ENCODE measurements at places on chromosomes 6 and 20. TPM values are rescaled to one million over a fixed set of nuclear protein-coding genes. Genes with fewer than 3 reads are reported as not detected.

- no peak within 1 kb of the TSS for H3K27ac ChIP-seq
- H3K36me3 ChIP-seq = no peaks in the 10 kb centered on the region
- peaks cover 13% of the 10 kb centered on the region for H3K27me3 ChIP-seq
- peak within 1 kb of the TSS; percentile 39 for H3K4me3 ChIP-seq
These were observed at the start of gene DLGAP4 for GRCh38 chr20:36305602-36306551. Gene DLGAP4, plus strand, starts transcription at chr20:36306339. Its CDS starts 125,379 bp downstream, at chr20:36431718.

The PPDPF gene
- 242 TPM for total RNA-seq

The TRERF1 gene
- 34.1 TPM for total RNA-seq

DNA sequence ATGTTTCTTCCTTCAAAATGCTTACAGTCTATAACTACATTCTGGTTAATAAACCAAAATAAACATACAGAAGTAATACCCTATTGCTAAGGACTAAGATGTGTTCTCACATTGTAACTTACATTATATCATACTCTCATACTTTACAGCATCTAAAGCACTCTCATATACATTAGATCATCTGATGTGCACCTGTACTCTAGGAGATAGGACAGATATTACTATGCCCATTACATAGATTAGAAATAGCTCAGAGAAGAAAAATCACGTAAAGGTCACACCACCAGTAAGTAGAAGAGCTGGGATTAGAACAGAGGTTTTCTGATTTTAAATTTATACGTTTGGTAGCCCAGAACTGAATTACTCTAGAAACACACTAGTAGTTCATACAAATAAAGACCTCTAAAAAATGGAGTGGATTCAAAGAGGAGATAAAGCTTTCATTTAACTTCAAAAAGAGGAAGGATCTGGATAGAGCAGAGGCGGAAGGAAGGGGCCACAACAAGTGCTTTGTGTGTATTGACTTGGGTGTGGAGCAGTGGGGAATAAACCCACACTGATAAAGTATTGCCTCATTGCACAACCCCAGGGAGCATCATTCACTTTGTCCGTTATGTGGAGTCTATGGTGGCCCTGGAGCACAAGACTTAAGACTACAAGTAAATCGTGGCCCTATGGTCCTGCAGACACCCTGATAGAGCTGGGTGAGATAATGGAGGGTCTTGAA lies 30.9 kb downstream of the SLC2A12 start:
- peaks cover 5% of the 10 kb centered on the region for H3K4me1 ChIP-seq
- DNase-seq = no peak
- peak overlapping the region; percentile 56 for H3K27ac ChIP-seq
- H3K4me3 ChIP-seq = no peak overlapping the region
- no peaks in the 10 kb centered on the region for H3K27me3 ChIP-seq

The KIAA0408 gene
- not detected for total RNA-seq

The ENPP3 gene
- total RNA-seq = not detected

The PXDC1 gene
- 310 TPM for total RNA-seq

The SLC22A16 gene
- total RNA-seq = not detected

The PGC gene
- 0.53 TPM for total RNA-seq

- no peak overlapping the region for H3K4me3 ChIP-seq
- peaks cover 62% of the 10 kb centered on the region for H3K36me3 ChIP-seq
- H3K27me3 ChIP-seq = no peaks in the 10 kb centered on the region
- peaks cover 7% of the 10 kb centered on the region for H3K4me1 ChIP-seq
These were observed 6.4 kb downstream of the CCND3 start for GRCh38 chr6:41935193-41935574.

The RNF146 gene
- 21.0 TPM for total RNA-seq

GRCh38 chr20:37911838-37912281 lies 8.9 kb downstream of the VSTM2L start:
- no peak overlapping the region for H3K27ac ChIP-seq
- H3K27me3 ChIP-seq = peaks cover 8% of the 10 kb centered on the region
- no peaks in the 10 kb centered on the region for H3K4me1 ChIP-seq

GRCh38 chr6:99521633-99522151 lies 6.5 kb upstream of the USP45 start:
- no peaks in the 10 kb centered on the region for H3K36me3 ChIP-seq
- DNase-seq = no peak
- H3K27me3 ChIP-seq = no peaks in the 10 kb centered on the region
- no peaks in the 10 kb centered on the region for H3K4me1 ChIP-seq
- peak overlapping the region; percentile 67 for H3K4me3 ChIP-seq

- DNase-seq = no peak
- no peak overlapping the region for H3K4me3 ChIP-seq
- H3K36me3 ChIP-seq = no peaks in the 10 kb centered on the region
- no peaks in the 10 kb centered on the region for H3K4me1 ChIP-seq
These were observed 61.7 kb upstream of the SLC22A23 start for GRCh38 chr6:3518356-3519190.

GRCh38 chr6:75870389-75870788 lies 121.3 kb downstream of the MYO6 start:
- no peak for DNase-seq
- H3K4me1 ChIP-seq = no peaks in the 10 kb centered on the region
- peaks cover 12% of the 10 kb centered on the region for H3K36me3 ChIP-seq
- H3K27ac ChIP-seq = no peak overlapping the region
- H3K27me3 ChIP-seq = no peaks in the 10 kb centered on the region

DNA sequence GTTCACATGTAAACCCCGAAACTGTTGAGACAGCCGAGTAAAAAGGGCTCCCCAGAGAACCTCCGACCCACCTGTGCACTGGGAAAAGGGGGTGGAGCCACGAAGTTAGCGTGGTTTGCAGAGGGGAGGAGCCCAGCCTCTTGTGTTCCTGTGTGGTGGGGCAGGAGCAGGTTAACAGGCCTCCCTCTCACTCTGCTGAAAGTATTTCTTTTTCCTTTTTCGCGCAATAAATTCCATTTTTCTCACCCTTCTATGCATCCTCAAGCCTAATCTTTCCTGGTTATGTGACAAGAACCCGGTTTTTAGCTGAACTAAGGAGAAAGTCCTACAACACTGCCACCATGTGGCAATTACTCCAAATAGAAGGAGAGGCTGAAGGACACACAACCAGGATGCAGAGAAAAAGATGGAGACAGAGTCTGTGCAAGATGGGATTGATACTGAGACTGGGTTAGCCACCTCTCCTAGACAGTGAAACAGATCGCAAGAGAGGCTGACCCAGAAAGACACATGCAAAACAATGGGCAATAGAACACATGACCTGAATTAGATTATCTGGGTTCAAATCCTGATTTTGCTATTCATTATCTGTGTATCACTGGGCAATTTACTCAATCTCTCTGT lies 168.7 kb upstream of the PRSS16 start:
- no peaks in the 10 kb centered on the region for H3K36me3 ChIP-seq
- H3K4me3 ChIP-seq = no peak overlapping the region
- no peak overlapping the region for H3K27ac ChIP-seq

The B3GAT2 gene
- not detected for total RNA-seq

The FKBP1C gene
- not detected for total RNA-seq

The LAMA4 gene
- total RNA-seq = 49.0 TPM

DNA sequence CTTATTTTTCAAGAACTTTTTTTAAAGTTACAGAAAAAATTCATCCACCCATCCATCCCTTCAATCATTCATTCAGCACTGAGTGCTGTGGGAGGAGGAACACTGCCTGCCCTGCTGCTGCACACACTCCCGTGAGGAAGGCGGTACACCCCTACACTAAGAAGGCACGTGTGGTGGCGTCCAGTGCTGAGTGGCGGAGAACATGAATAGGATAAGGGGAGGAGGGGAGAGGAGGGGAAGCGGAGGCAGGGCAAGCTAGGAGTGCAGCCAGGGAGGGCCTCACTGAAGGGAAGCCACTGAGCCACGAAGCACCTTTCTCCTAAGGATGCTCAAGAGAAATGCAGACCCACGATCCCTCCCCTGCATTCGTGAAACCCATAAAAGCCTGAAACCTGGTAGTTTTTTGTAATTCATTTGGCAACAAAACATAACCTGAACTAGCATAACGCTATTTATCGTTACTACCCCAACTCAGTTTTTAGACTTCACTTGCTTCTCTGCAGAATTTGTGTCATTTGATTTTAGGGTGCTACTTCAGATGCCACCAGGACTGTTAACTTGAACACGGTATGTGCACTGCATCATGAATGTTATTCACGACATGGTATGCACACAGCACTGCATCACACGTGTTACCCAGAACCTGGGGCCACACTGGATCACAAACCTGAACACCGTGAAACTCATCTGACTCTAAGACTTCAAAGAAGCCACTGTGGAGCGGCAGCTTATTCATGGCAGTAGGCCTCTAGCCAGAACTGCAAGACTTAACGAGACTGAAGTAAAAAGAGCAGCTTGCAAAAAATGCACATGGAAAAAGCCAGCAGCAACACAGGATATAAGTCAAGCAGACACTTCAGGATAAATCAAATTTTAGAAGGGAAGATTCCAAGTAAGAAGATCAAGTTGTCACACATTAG lies 3.5 kb downstream of the RNASET2 start:
- H3K36me3 ChIP-seq = no peaks in the 10 kb centered on the region
- no peak overlapping the region for H3K27ac ChIP-seq
- DNase-seq = no peak
- no peak overlapping the region for H3K4me3 ChIP-seq
- H3K4me1 ChIP-seq = no peaks in the 10 kb centered on the region

DNA sequence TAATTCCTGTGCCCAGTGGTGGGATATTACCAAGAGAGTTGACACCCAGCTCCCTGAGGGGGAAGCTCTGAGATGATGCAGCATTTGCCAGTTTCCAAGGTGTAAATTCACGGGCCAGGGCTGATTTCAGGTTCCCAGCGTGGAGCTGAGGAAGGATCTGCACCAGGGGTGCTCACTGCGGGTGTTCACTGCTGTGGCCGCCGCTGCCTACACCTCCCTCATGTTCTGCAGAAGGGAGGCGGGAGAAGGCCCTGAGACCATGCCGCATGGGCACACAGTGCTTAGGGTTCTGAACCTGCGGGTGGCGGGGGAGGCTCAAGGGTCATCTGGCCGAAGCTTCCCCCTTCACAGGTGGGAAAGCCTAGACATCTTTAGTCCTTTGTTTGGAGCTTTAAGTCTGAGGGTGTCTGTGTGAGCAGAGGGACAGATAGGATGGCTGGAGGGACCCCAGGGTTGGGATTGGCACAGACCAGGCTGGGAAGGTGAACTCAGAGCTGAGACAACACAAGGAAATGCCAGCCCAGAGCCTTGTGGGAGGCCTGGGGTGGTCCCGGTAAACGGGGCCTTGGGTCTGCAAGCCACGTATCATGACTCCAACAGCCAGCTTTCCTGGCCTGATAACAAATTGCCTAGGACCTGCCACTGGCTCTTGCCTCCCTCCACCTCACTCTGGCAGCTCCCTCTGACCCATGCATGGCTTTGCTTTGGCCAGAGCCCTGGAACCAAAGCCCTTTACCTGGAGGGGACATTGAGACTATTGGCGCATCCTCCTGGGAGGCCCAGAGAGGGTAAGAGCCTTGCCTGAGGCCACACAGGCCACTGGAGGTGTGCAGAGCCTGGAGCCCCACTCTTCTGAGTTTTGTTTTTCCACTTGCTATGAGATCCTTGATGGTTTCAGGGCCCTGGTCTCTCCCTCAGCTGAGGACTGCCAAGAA lies 40.4 kb downstream of the SYNJ2 start:
- DNase-seq = no peak
- H3K4me3 ChIP-seq = no peak overlapping the region
- H3K36me3 ChIP-seq = no peaks in the 10 kb centered on the region

GRCh38 chr6:43455531-43456428 lies at the start of gene DLK2:
Gene DLK2, minus strand, starts transcription at chr6:43455548. Its CDS starts 723 bp downstream, at chr6:43454825.
- no peak for DNase-seq
- H3K4me1 ChIP-seq = no peaks in the 10 kb centered on the region
- peaks cover 5% of the 10 kb centered on the region for H3K27me3 ChIP-seq
- H3K4me3 ChIP-seq = peak within 1 kb of the TSS; percentile 64
- H3K27ac ChIP-seq = no peak within 1 kb of the TSS

DNA sequence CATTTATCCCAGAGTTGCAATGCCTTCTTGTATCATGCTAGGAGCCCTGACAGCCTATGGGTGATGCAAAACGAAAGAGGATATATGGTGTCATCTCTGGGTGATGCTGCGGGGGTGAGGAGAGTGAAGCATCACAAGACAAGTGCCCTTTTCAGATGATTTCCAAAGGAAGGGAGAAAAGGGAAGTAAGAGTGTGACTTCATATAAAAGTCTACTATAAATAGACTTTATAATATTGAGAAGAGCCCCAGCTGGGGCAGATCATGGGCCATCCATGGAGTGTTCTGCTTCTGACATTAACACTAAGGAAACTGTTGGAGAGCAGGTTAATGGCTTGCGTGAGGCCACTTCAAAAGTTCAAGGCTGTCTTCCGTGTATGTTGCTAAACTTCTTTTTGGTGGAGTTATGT lies 4.4 kb downstream of the CD83 start:
- DNase-seq = peak; percentile 13
- no peaks in the 10 kb centered on the region for H3K27me3 ChIP-seq
- H3K4me1 ChIP-seq = peaks cover 5% of the 10 kb centered on the region
- no peak overlapping the region for H3K4me3 ChIP-seq

GRCh38 chr20:36097337-36098151 lies 57.0 kb upstream of the EPB41L1 start:
- no peak for DNase-seq
- no peaks in the 10 kb centered on the region for H3K36me3 ChIP-seq
- H3K4me3 ChIP-seq = no peak overlapping the region
- peak overlapping the region; percentile 68 for H3K27ac ChIP-seq
- H3K4me1 ChIP-seq = peaks cover 24% of the 10 kb centered on the region

- no peak overlapping the region for H3K27ac ChIP-seq
- H3K27me3 ChIP-seq = no peaks in the 10 kb centered on the region
These were observed 49.7 kb downstream of the FIG4 start for GRCh38 chr6:109740787-109741186.

GRCh38 chr6:143328876-143329275 lies 121.6 kb downstream of the ADAT2 start:
- no peaks in the 10 kb centered on the region for H3K36me3 ChIP-seq
- H3K27ac ChIP-seq = no peak overlapping the region
- DNase-seq = no peak
- H3K4me3 ChIP-seq = no peak overlapping the region

The RHAG gene
- total RNA-seq = not detected

The USP49 gene
- total RNA-seq = 8.7 TPM

The HTR1B gene
- 12.0 TPM for total RNA-seq

- no peak for DNase-seq
- H3K27ac ChIP-seq = no peak overlapping the region
- no peaks in the 10 kb centered on the region for H3K4me1 ChIP-seq
- H3K36me3 ChIP-seq = no peaks in the 10 kb centered on the region
- H3K4me3 ChIP-seq = no peak overlapping the region
- no peaks in the 10 kb centered on the region for H3K27me3 ChIP-seq
These were observed 307.8 kb downstream of the TAF4 start for GRCh38 chr20:61757678-61758563.

GRCh38 chr20:59121714-59122565 lies 41.7 kb upstream of the ZNF831 start:
- H3K27me3 ChIP-seq = no peaks in the 10 kb centered on the region
- H3K36me3 ChIP-seq = no peaks in the 10 kb centered on the region
- H3K4me1 ChIP-seq = no peaks in the 10 kb centered on the region
- H3K4me3 ChIP-seq = no peak overlapping the region
- H3K27ac ChIP-seq = no peak overlapping the region
- no peak for DNase-seq

DNA sequence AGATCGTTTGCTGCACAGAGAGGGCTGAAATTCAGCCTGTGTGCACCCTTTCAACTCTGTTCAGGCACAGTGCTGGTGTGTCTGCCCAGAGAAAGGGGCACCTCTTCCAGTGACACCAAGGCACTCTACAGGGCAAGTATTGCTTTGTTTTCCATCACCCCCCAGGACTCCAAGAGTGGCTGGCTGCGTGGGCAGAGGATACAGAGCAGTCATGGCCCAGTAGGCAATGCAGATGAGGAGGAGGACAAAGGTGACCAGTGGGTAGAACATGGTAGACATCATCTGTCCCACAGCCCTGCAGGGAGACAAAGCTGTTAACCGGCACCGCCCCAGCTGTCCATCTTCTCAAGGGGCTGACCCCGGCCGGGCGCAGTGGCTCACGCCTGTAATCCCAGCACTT lies 6.7 kb upstream of the NEU1 start:
- no peaks in the 10 kb centered on the region for H3K27me3 ChIP-seq
- H3K4me1 ChIP-seq = no peaks in the 10 kb centered on the region
- no peaks in the 10 kb centered on the region for H3K36me3 ChIP-seq
- DNase-seq = no peak
- no peak overlapping the region for H3K4me3 ChIP-seq

The CST8 gene
- total RNA-seq = not detected
